ENCODE measurements at places on chromosomes 2 and 18.

DNA sequence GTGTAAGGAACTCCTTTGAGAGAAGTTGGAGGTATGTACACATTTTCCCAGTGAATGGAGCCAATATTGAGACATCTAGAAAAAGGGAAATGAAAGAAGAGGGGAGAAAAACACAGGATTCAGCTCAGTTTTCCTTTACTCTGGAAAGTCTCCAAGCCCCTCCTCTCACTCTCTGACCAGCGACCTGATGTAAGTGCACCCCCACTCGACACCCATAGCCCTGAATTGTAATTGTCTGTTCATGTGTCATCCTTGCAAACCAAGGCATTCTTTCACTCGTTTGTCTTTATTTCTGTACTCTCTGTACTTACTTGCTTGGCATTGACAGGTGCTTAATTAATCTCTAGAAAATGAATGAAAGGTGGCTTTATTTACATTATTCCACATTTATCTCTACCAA is 55.7 kb upstream of the CTAGE1 start:
- DNase-seq = no peak

GRCh38 chr18:5469340-5469739 is 74.5 kb downstream of the EPB41L3 start:
- DNase-seq = no peak

- DNase-seq = no peak
Measured at GRCh38 chr2:128836559-128837100, 518.0 kb upstream of the HS6ST1 start.

DNA sequence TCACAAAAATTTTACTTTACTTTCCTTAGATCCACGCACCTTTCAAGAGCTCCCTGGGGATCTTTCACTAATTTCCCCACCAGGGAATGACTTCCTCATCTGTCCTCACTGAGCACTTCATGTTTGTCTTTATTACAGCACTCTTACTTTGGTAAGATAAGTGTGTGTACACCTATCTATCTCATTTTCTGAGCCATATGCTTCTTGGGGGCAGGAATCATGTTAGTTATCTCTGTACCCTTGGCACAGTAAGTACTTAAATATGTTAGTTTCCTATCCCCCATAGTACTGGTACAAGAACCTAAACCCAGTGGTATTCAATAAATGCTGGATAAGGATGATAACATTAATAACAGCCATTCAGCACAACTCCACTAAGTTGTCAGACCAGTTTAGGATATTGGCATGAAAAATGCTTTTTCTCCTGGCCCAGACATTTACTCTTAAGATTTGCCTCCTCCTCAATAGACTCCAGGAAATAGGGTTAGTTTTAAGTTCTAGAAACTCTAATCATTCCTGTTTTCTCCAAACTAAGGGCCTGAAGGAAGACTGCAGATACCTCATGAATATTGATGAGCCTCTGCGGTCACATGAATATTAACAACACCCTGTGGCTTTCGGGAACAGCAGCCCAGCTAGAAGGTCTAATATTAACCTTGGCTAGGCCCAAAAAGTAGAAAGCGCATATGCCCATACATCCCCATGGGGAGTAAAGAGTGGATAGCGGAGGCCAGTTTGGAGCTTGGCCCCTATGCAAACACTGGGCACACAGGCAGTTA is 38.2 kb downstream of the NHEJ1 start:
- no peak for DNase-seq

DNA sequence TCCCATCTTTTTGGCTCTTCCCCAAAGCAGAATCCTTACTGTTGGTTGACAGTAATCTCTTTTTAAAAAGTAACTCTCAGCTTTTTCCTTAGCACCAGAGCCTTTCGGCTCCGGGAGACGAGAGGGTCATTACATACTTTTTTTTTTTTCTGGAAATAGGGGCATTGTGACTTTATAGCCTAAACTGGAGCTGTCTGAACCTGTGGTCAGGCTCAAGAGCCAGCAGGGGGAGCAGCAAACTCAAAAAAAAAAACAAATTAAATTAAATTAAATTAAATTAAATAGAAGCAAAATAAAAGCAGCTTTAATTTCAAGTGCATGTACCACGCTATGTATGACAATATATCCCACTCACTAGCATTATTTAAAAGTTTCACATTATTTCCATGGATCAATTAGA is 156.6 kb downstream of the DTNA start:
- no peak for DNase-seq

DNA sequence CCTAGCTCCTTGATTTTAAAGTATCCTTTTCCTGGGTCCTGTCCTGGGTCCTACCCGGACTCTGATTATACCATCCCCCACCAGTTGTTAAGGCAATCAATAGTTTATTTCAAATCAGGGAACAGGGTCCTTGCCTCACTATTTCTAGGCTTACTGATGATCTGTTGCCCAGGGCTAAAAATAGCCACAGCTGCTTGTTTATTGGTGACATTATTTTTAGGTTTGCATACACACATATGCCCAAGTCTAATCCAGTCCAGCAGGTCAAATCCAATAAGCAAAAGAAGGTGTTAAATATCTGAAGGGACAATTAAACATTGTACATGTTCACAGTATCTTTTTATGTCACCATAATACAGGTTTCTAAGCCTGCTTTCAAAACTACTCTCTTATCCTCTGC is 66.0 kb downstream of the RAB10 start:
- no peak for DNase-seq

DNA sequence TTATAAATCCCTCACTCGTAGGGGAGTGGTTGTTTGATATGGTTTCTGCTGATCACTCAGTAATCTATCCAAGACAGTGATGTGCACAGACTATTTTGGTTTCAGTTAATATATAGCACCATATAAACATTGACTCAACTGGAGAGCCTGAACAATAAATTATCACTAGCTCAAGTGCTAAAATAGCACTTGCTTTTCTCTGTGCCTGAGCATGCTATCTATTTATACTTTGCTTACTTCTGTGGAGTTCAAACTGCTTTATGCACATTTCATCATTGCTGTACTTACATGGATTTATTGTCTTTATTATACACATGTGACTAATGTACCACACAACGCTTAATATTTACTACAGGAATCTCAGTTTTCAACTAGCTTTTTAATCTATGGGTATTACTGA is 133.6 kb downstream of the BCL2 start:
- no peak for DNase-seq

DNA sequence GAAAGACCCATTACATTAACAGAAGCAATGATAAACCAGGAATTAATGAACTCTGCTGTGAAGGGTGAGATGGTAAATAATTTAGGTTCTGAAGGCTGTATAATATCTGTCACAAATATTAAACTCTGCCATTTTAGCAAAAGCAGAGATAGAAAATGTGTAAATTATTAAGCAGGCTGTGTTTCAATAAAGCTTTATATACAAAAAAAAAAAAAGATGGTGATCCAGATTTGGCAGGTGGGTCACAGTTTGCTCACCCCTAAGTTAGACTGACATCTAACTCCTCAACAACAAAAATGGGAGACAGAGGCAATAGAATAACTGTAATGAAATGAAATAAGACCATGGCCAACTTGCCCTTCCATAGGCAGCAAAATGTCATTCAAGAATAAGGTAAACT is 157.3 kb upstream of the FANCL start:
- no peak for DNase-seq

DNA sequence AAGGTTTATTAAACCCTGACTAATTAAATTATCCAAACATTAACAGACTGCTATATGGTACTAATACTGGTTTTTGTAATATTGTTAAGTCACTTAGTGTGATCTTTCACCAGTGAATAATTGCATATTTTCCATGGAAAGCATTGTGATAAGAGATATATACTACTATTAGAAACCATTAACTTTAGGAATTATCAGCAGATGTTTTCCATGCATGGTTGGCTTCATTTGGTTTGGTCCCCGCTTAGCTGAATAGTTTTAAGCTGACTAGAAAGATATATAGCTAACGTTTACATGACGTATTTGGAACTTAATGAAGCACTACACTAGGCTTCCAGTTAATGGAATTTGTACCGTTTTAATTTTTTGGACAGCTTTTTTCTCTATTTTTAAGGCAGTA is 37.9 kb downstream of the LCLAT1 start:
- DNase-seq = no peak

- no peak for DNase-seq
Measured at GRCh38 chr2:191328150-191328809, 83.1 kb downstream of the MYO1B start.

DNA sequence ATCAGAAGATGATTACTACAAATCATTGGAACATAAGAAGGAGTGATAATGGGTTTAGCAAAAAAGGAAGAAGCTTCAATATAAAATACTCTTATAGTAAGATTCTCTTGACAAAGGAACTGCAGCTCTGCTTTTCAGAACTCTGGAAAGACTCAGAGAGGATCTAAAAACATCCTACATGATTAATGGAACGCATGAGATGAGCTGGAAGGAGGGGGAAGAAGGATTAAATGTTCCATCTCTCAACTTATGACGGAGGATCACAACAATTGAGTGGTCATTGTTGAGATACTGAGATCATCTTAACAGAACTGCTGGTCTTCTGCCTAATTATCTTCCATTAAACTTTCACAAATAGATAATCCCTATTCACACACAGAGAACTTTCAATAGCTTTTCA is 267.5 kb upstream of the SLC8A1 start:
- DNase-seq = no peak

GRCh38 chr2:37080689-37081088 is 3.5 kb downstream of the HEATR5B start:
- DNase-seq = no peak

- DNase-seq = no peak
Measured at GRCh38 chr18:23479829-23480505, 23.3 kb upstream of the RMC1 start.

Measured in H54 (cell line).